Activated CD8-positive, alpha-beta T cell treated with anti-CD3 and anti-CD28 coated beads, Interleukin-2, amount 10 ng/mL, durations not matched to agents 7 days and 5 days (primary cell): ENCODE measurements at places on chromosomes 16 and 17. TPM values are rescaled to one million over a fixed set of nuclear protein-coding genes. Genes with fewer than 3 reads are reported as not detected.

GRCh38 chr17:82590881-82591539, 57.2 kb downstream of the WDR45B start:
- no peak for DNase-seq

GRCh38 chr16:77212741-77213541, 13.7 kb downstream of the SYCE1L start:
- peak; percentile 76 for DNase-seq

DNA sequence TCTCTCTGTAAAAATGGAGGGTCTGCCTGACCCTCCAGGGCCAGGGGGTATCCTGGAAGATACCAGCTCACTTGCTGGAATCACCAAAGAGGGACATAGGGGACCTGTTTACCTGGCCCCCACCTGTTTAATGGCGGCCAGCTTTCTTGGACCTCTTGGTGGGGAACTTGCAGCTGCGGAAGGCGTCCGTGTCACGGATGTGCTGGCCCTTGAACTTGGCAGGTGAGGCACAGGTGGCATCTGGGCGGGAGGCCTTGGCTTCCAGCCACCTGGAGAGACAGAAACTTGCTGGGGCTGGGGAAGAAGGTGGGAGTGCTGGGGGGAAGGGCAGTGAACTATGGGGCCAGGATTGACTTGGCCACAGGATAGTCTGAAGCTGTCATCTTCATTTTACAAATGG, 3.5 kb downstream of the CHAD start:
- no peak for DNase-seq

CYGB gene
- 0.40 TPM for total RNA-seq

DNA sequence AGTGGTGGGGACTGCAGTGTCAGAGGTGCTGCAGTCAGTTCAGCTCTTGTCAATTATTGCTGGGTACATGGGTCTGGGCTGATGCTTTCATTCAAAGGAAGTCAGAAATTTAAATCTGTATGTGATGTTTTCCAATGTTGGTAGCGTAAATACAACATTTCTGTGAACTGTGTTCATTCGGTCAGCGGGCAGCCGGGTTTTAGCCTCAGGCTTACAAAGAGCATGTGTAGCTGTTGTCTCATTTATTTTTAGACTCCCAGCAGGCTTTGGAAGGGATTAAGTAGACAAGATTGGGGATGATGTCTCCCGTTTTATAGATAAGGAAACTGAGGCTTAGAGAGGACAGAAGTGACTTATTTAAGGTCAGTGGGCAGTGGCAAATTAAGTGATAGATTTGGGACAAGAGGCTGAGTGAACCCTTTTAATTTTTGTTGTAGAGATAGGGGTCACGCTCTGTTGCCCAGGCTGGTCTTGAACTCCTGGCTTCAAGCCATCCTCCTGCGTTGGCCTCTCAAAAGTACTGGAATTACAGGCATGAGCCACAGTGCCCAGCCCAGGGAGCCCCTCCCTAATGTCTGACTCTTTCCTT, 8.1 kb downstream of the AQP8 start:
- no peak for DNase-seq

GRCh38 chr16:80938004-80938878, 68.4 kb downstream of the CMC2 start:
- no peak for DNase-seq

DNA sequence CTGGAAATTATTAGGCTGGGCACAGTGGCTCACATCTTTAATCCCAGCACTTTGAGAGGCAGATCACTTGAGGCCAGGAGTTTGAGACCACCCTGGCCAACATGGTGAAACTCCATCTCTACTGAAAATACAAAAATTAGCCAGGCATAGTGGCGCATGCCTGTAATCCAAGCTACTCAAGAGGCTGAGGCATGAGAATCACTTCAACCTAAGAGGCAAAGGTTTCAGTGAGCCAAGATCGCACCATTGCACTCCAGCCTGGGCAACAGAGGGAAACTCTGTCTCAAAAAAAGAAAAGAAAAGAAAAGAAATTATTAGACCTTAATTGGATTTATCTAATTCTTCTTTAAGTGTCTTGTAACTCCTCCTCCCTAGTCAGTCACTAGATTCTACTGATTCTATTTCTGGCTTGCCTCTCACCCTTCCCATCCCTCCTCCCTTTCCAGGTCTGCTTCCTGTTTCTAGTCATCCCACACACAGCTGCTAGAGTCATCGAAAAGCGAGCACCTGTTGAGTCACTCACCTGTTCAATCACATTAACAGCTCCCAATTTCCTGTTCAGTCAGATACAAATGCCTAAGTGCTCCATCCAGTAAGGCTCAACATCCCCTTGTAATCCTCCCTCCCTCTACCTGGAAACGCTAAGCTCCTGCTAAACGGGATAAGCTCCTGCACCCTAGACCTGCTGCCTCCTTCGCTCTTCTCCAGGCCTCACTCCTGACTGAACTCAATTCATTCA, 34.6 kb downstream of the ERN1 start:
- DNase-seq = no peak

CRYBA1 gene
- not detected for total RNA-seq

GRCh38 chr17:12547831-12548230, 117.9 kb upstream of the MYOCD start:
- no peak for DNase-seq

GRCh38 chr17:79811011-79811867, 14.4 kb upstream of the CBX8 start:
- peak; percentile 62 for DNase-seq

DNA sequence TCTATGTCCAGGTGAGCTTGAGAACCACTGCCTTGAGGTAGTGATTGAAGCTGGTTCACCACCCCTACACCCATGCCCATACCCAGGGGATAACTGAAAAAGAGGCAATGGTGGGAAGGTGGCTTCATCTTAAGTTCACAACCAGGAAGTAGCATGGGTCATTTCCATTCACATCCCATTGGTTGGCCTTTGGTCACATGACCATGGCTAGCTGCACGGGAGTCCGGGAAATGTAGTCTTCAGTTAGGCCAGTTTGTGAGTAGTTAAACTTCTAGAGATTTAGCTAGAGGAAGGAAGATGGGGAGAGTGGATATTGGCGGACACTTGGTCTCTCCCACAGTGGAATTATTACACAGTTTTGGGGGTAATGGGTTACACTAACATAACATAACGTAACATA, 92.9 kb downstream of the RGS9 start:
- no peak for DNase-seq

DNA sequence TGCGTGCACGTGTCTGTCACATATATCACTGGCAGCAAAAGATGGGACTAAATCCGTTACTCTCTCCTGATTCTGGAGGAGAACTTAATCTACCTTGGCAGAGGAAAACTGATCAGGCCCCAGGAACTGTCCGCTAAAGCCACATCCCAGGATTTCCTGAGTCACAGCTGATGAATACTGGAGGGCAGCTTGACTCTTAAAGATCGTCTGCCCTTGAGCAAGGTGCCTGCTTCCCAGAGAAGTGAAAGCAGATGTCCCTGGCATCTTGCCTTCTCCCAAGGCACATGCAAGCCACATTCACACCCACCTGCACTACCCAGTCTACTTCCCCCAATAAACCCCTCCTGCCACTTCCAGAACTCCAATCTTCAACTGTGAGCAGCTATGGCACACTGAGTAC, 99.8 kb downstream of the CPPED1 start:
- no peak for DNase-seq

- no peak for DNase-seq
Measured at GRCh38 chr17:45103269-45103795, 29.0 kb downstream of the PLCD3 start.

TP53TG3 gene
- total RNA-seq = not detected

GRCh38 chr17:28394337-28395116, 11.5 kb downstream of the SLC46A1 start:
- no peak for DNase-seq

DNA sequence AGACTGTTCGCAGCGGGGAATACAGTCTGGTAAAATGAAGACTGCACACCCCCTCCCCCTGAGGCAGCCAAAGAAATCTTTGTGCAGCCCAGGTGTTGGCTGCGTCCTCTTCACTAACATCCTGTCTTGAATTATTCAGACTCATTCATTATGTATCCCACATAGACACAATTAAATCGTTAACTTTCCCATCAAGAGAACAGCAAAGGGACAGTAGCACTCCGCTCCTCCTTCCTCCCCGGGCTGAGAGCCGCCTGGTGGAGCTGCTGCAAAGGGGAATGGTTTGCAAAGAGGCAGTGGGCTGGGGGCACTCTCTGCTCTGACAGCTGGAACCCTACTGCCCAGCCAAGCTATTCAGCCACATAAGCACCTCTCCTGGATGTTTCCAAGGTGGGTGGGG, 290.0 kb upstream of the SOX9 start:
- DNase-seq = no peak

DNA sequence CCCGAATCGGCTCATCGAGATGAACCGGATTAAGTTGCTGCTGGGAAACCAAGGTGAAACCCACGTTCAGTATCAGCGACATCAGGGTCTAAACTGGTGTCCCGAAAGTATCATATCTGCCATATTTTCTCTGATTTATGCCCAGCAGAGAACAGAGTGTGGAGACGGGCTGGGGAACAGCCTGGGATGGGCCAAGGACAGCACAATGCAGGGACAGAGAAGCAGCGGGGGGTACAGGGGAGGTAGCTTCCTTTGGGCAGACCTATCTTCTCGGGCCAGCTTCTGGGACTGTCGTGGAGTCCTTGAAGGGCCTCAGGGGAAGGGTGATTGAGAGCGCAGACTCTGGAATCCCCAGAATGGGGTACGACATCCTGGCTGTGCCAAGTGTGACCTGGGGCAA, 17.5 kb upstream of the MLKL start:
- DNase-seq = no peak

DNA sequence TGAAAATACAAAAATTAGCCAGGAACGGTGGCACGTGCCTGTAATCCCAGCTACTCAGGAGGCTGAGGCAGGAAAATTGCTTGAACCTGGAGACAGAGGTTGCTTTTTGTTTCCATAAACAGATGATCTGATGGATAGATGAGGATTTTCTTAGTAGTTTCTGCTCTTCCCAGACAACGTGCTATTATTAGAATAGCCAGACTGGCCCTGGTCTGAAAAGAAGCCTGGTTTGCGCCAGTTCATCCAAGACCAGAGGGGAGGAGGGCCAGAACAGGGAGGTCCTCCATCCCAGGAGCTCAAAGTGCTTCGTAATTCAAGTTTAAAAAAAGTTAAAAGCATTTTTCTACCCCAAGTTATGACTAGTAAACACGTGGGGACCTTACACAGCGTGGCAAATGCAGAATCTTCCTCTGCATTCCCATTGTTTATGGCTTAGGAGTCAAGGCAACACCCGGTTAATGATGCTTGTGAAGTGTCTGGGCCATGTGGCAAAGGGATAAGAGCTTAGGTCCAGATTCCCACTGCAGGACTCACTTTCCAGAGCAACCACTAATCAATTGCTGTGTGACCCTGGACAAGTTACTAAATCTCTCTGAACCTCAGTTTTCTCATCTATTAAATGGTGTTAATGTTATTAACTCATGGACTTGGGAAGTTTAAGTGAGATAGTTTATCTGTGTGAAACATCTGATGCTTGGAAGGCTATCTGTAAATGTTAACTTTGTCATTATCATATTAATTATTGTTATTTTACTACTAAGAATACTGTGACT, 205.4 kb downstream of the CCDC182 start:
- no peak for DNase-seq

DNA sequence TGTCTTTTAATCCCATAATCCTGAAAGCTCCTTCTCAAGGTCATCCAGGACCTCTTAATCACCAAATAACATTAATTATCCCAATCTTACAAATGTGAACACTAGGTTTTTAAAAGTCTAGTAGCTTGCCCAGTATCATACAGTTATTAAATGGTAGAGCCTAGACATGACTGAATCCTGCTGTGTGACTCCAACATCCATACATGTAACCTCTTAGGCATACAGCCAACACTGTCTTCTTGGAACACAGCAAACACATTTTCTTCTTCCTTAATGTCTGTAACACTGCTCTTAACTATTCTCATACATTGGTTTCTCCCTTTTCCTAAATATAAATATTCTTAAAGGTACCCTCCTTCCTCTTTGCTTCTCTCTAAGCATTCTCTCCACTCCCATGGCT, 13.7 kb downstream of the BRIP1 start:
- no peak for DNase-seq

DNA sequence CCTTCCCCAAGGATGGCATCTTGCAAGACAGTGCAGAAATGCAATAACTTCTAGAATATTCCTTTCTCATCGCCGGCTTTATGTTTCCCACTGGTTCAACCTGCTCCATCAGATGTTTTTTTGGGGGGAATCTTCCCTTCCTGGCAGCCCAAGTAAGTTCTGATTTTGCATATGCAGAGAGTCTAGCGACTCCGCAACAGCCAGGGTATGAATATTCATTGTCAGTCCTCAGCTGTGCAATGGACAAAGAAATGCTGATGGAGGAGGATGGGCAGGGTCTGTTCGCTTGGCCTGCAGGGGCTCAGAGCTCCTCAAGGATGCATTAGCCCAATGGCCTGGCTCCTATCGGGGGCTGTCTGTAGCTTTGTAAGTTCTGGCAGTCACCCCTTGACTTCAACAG, 358.8 kb upstream of the CCL2 start:
- no peak for DNase-seq

GRCh38 chr16:88538366-88539060, 31.7 kb upstream of the ZC3H18 start:
- DNase-seq = no peak

DNA sequence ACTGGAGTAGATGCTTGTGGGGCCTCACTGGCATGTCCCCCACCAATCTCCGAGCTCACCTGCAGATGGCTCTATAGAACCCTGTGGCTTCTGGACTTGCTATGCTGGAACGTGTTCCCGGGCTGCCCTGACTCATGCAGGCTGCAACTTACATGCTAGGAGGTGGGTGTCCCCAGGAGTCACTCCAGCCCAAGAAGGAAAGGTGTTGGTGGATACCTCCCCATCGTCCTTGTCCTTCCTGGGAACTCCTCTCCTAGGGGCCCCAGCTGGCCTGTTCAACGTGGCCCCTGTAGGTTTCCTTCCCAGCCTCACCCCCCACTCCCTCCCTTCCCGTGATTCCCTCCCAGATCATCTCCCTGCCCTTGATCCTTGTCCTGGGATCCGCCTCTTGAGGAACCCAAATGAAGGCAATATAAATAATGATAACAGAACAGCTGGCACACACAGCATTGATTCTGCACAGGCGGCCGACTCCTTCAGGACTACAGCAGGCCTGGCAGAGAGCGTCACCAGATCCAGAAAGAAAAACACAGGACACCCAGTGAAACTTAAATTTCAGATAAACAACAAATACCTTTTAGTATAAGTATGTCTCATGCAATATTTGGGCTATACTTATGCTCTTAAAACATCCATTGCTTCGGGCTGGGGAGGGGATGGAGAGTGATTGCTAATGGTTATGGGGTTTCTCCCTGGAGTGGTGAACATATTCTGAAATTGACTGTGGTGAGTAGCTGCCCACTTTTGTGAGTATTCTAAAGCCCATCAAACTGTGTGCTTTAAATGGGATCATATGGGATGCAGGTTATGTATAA, 221.1 kb upstream of the GSE1 start:
- DNase-seq = no peak

DNA sequence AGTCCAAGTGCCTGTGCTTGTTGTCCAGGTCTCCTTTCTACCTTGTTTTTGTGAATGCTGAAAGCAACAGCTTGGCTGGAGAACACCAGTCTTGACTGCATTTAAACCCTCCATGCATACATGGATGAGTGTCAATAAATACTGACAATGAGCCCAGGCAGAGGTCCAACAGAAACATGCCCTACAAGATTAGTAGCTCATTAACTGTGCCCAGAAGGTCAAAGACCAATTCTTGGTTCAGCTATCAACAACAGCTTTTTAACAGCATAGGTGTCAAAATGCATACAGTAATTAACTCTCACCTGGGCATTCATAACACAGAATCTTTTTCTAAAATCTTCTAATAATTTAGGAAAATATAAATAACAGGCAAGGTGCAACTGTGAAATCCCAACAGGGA, 63.2 kb downstream of the N4BP1 start:
- DNase-seq = no peak

NECAB2 gene
- not detected for total RNA-seq

- no peak for DNase-seq
Measured at GRCh38 chr16:87815567-87815966, 49.8 kb upstream of the KLHDC4 start.
